OCI-M1 (cell line): ENCODE measurements at places on chromosomes 1 and 21.

DNA sequence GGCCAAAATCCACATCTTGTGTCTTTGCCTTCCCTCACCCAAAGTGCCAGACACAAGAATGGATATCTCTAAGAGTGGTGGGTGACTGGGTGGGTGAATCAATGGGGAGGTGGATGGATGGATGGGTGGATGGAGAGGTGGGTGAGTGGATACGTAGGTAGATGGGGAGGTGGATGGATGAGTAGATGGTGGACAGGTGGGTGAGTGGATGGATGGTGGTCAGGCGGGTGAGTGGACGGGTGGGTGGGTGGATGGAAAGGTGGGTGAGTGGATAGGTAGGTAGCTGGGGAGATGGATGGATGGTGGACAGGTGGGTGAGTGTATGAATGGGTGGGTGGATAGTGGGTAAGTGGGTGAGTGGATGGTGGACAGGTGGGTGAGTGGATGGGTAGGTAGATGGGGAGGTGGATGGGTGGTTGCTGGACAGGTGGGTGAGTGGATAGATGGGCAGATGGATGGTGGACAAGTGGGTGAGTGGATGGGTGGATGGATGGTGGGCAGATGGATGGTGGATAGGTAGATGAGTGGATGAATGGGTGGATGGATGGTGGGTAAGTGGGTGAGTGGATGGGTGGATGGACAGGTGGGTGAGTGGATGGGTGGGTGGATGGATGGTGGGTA lies 34.2 kb downstream of the SLC19A1 start:
- DNase-seq = no peak

DNA sequence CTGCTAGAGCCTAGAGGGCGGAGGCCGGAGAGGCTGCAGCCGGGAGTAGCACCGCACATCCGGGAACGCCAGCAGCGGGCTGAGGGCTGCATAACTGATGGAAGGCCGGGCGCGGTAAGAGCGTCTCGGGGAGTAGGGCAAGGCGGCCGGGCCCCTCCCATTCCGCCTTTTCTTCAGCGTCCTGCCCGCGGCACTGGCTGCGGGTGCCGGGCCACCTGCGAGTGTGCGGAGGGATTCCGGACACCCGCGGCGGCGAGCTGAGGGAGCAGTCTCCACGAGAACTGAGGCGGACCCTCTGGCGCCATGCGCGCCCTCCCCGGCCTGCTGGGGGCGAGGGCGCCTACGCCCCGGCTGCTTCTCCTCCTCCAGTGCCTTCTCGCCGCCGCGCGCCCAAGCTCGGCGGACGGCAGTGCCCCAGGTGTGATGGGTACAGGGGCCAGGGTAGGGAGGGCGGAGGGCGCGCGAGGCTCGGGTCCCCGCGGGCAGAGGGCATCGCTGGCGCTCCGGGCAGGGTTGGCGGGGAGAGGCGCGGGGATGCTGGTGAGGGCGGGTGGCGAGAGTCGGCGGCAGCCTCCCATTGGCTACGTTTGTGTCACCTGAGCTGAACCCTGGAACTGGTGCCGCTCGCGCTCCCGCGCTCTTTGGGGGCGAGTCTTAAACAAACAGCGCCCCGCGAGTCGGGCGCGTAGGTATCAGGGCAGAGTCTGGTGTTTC lies 334.4 kb downstream of the SRGAP2C start:
- DNase-seq = no peak

DNA sequence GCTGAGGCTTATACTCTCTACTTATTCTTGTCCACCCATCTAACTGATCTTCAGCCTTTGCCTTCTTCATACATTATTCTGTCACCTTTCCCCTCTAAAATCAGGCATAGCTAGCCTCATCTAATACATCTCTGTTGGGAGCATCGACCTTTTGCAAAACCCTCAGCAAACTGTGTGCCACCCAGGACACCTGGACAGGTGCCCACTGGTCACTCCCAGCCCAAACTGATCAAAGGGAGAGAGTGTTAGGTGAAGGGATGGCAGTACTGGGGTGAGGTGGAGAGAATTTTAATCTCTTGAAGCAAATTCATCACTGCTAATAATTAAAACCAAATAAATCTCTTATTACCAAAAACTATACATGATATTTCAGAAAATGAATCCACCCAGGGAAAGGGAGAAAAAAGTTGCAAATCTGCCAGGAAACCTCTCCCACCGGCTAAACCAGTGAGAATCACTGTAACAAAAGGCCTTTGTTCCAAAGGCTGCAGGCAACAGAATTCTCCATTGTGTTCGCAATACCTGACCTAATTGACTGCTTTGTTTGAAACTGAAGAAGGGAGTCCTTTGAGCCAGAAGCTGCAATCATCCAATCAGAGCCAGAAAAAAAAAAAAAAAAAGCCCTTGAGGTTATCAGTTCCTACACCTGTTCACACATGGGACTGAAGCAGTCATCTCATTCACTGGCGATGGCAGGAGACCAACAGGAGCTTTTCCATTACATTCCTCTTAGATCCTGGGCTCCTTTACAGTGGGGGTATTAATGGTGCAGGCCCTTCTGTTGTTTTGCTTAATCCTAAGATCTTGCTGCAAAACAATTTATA lies 172.6 kb downstream of the APP start:
- no peak for DNase-seq

DNA sequence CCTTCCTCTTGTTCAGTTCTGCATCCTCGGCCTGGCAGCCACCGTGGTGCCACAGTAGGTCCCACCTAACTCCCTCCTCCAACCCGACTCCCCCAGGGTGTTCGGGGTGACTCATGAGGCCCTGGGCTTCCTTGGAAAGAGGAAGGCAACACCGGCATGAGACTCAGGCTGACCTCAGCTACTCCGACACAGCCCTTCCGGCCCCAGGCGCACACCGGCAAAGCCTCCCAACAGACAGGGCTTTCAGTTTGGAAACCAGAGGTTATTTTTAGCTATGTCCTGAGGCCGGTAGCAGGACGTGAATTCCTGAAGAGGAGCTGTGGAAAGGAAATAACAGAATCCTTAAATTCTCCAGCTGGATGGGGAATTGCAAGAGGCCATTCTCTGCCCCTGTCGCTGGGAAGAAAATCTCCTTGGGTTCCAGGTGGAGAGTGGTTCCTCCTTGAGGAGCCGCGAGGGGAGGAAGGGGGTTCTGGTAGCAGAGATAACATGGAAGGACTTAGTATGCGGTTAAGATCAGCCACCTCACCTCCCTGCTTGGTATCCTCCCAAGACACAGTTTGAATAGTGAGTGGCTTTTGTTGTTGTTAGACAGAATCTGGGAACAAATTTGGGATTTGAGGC lies 24.4 kb downstream of the PLXNA2 start:
- DNase-seq = peak; percentile 92

GRCh38 chr1:225522588-225523262 lies 94.9 kb upstream of the LBR start:
- DNase-seq = no peak

- no peak for DNase-seq
Observed at GRCh38 chr21:30233228-30234020, 17.5 kb upstream of the CLDN8 start.
